ENCODE measurements at places on chromosomes 2 and 18.

- DNase-seq, result no peak
Measured at GRCh38 chr2:67772216-67773170, 290.3 kb downstream of the C1D start.

GRCh38 chr18:5771343-5771742 is 124.0 kb downstream of the TMEM200C start:
- no peak for DNase-seq

DNA sequence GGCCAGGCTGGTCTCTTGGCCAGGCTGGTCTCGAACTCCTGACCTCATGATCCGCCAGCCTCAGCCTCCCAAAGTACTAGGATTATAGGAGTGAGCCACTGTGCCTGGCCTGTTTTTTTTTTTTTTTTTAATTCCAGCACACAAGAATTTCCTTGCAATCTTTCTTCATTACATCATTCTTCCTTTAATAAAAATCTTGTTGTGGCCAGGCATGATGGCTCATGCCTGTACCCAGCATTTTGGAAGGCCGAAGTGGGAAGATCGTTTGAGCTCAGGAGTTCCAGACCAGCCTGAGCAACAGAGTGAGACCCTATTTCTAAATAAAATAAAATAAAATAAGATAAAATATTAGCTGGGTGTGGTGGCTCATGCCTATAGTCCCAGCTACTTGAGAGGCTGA is 21.4 kb upstream of the PLEKHM3 start:
- DNase-seq, result no peak

DNA sequence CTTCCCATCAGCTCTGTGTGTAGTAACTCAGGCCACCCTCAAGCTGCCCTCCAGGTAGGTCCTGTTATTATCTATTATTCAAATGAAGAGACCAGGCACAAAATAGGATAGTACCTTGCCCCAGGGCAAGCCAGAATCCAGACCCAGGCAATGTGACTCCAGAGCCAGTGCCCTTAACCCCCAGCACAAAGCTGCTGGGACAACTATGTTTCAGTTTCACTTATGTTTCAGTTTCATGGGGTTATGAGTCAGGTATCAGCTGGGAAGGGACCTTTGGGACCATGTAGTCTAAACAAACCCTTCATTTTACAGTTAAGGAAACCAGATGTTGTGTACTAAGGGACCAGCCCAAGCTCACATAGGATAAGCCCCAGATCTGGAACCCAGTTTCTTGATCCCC is 10.0 kb downstream of the HK2 start:
- DNase-seq, result no peak

DNA sequence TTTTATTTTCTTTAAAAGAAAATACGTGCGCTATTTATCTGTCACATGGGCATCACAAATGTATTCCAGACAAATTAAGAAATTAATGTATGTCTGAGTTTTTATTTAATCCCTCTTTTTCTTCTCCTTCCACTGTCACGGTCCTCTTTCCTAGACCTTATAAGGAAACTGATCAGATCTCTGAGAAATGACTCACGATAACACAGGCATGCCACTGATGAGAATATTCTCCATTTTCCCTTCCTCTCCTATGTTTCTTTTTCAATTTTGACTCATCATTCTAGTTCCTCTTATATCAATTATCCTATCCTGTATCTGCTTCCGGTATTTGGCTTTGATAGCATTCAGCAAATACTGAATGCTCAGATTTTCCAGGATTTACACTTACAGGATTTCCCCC is 121.8 kb downstream of the DSC3 start:
- DNase-seq, result no peak

- DNase-seq, result no peak
Measured at GRCh38 chr2:14569294-14569693, 63.2 kb upstream of the LRATD1 start.

DNA sequence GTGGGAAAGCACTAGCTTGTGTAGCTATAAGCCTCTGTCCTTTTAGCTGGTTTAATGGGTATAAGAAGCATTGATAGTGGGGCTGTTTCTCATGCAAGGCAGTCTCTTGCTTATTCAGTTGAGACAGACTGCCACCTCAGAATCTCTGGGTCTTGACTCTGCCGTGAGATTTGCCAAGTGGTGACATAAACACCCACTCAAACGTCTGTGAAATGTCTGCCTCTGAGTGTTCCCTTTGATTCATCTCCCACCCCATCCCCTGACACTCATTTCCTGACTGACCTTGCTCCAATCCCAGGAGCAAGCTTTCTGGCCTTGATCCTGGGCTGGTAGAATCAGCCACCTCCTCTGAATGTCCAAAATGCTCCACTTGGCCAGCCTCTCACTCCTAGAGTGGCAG is 141.9 kb upstream of the RBMS1 start:
- DNase-seq, result no peak

DNA sequence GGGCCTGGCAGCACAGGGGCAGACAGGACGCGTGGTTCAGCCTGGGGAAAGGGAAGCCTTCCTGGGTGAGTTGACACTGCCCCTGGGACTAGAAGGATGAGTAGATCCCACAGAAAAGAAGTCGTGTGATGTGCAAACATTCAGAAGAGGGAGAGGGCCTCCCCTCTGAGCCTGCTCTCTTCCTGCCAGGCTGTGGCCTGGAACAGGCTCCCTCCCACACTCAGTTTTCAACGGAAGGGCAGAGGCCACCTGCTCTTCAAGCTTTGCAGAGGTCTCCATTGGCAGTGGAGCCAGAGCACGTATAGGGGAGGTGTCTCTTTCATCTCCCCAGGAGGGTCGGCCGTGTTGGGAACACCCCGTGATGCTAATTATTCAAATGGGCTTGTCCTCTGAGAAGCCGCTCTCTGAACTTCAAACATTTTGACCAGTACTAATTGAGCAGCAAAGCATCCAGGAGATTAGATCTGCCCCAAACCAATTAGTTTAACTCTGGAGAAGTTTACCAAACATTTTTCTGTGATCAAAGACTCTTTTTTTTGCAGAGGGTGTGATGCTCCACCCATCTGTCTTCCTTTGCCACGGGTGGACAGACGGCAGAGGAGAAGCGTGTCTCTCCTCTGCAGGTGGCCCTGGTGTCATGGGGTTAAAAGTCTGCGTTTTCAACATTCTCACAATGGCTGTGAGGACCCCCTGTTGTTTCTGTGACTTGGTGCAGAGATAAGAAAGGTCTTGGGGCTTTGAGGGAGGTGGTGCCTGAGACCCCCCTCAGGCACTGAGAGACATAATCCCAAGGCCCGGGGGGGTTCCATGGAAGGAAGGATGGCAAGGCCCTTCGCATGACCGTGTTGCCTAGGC is 29.5 kb upstream of the ODC1 start:
- no peak for DNase-seq

DNA sequence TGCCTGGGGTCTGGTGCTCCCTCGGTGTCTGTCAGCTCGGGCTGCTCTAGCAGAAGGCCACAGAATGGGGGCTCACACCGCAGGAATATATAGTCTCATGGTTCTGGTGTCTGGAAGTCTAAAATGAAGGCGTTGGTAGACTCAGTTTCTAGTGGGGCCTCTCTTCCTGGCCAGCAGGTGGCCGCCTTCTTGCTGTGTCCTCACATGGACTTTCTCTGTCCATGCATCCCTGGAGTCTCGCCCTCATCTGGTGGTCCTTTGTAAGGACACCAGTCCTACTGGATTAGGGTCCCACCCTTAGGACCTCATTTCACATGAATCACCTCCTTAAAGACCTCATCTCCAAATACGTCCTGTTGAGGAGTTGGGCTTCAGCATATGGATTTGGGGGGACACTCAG is 65.7 kb downstream of the RRM2 start:
- no peak for DNase-seq

DNA sequence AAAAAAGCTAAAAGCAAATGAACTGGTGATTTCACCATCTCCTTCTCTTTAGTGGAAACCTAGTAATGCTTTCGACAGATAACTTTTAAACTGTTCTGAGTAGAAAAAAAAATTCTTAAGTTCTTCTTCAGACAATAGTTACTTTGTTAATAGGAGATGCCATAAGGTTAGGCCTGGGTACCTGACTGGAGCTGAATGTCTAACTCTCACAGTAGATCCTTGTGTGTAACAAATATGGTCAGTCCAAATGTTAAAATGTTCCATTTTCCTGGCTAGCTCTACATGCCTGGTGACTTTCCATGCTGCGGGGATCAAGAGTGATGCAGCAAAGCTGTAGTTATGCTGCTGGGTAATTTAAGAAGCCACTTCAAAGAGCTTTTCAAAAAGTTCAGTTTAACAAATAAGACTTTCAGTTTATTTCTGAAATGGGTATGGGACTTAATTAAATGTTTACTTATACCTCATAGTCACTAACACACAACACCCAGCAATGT is 264.0 kb upstream of the SESTD1 start:
- DNase-seq, result no peak

DNA sequence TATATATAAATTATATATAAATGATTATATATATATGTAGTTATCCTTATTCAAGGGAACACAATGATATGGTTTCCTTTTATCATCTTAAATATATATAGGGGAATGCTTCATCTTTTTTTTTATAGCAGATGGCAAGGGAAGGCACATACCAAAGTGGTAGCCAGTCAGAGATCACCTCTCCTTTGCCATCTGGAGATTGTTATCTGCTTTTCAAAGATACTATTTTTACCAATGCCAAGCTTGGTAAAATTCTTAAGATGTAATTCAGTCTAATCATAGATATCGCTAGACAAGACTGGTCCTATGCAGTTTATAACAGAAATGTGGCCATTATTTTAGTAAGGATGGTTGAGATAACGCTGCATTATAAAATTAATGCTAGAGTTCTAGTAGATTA is 64.7 kb upstream of the DSEL start:
- no peak for DNase-seq

- no peak for DNase-seq
Measured at GRCh38 chr2:12243381-12243780, 473.4 kb upstream of the TRIB2 start.

DNA sequence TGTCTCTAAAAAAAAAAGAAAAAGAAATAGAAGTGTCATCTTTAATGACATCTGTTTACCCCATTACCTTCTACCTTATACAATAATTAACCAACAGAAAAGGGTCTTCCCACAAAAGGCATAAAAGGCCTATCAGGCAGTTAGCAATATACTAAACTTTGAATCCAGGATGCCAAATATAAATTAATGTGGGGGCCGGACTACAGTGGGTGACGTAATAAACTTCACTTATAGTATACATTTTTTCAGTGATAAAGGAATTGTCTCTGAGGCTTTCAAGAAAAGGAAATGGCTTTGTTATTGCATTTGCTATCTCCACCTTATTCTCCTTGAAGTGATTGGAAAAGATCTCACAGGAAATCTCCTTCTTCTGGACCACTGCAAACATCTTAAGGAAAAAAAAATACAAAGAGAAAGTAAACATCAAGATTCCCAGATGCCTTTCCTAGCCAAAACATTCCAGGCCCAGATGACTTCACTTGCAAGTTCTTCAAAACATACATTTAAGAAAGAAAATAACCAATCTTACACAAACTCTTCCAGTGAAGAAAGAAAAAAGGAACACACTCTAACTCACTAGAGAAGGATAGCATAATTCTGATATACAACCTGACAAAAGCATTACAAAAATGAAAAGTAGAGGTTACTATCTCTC is 126.2 kb upstream of the CAB39 start:
- no peak for DNase-seq

GRCh38 chr2:43152741-43153647 is 73.4 kb downstream of the ZFP36L2 start:
- no peak for DNase-seq

GRCh38 chr2:226742347-226742746 is 57.3 kb downstream of the IRS1 start:
- no peak for DNase-seq

GRCh38 chr2:227720680-227721079 is 2.9 kb upstream of the SLC19A3 start:
- no peak for DNase-seq

DNA sequence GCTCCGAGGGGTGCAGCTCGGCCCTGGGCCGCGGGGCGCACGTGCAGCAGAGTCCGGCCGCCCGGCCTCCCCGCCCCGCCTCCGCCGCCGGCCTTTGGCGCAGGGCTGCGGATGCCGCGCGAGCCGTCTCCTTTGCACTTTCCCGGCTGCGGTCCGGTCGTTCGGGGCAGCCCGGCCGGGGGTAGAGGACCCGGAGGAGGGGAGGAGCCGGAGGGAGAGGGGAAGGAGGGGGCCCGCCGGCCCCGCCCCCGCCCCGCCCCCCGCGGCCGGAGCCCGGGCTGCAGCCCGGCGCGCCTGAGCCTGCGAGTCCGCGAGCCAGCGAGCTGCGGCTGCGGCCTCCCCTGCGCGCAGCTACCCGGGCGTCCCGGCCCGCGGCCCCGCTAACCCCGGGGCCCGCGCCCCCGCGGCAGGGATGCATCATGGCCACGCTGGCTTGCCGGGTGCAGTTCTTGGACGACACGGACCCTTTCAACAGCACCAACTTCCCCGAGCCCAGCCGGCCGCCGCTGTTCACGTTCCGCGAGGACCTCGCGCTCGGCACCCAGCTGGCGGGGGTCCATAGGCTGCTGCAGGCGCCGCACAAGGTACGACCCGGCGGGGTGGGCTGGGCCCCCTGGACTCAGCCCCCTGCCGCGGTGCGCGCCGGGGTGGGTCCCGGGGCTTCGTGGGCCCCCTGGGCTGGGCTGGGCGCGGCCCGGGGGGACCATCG is at the start of gene FHOD3:
TSS of gene FHOD3 (plus strand) at position 297 of the 709 bp plus-strand sequence. CDS start at position 420, 123 bp downstream.
- peak; percentile 91 for DNase-seq

- no peak for DNase-seq
Measured at GRCh38 chr2:130917006-130917688, 80.4 kb downstream of the ARHGEF4 start.

DNA sequence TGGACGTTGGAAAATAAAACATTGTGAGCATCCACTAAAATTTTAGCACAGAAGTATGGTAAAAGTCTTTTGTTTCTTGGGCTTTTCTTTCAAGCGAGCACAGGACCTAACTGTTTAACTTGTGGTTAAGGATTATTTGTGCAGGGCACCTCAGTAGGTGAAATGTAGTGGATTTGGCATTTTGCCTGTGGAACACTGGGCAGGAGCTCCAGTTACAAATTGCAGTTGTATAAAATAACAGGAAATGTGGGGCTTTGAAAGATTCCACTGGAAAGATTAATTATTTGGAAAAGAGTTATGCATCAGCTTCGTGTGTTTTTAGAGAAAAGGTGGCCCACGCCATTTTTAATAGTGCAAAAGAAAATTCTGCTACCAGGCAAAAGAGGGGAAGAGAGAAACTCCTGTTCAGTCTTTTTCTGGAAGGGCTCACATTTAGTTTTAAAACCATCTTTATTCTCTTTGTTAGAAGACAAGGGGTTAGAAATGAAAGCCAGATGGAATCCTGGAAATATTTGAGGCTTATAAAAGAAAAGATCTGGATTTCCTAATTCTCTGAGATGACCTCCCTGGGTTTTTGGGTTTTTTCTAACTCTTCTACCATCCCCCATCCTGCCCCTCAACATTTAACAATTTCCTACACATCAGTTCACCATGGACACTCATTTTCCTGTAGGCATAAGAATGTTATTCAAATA is 144.3 kb upstream of the SERTAD2 start:
- no peak for DNase-seq

DNA sequence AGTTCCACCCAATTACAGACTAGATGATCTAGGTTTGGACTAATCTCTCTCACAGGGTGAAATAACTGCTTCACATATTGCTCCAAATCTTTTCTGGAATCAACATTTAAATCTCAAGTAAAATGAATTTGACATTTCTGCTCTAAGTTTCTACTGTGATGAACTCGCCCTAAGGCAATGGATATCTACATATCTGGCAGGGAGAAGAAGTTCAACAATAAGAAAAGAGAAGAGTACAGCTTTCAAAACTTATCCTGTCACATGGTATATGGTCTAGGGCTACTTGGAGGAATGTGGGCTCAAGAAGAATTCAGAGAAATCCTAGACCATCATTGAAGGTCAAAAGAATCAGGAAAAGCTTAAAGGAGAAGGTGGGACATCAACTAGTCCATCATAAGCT is 440.2 kb downstream of the MBD2 start:
- DNase-seq, result no peak
